Inflammatory macrophage treated with lipopolysaccharide for 4 hours (primary cell): ENCODE measurements at places on chromosomes 2 and 18.

GRCh38 chr2:118582058-118582457, 265.4 kb downstream of the EN1 start:
- DNase-seq: no peak

GRCh38 chr2:30233271-30234009, 2.1 kb downstream of the LBH start:
- no peak for DNase-seq

GRCh38 chr2:206432193-206433082, 10.9 kb upstream of the ADAM23 start:
- DNase-seq: no peak

DNA sequence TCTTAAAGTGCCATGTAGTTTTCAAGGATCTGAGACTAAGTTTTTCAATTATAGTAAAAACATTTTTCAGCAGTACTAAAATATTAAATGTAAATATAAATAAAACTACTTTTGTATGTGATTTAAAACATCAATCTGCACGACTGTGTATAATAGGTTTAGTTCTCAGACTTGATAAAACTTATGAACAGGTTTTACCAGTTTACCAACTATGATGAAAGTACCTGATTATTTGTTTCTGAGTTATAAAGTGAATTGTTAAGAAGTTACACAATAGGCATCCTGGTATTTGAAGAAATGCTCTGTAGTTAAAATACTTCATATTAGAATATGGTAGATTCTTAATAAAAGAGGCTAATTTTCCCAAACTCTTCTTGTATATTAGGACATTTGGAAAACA, 14.8 kb downstream of the RELCH start:
- no peak for DNase-seq

DNA sequence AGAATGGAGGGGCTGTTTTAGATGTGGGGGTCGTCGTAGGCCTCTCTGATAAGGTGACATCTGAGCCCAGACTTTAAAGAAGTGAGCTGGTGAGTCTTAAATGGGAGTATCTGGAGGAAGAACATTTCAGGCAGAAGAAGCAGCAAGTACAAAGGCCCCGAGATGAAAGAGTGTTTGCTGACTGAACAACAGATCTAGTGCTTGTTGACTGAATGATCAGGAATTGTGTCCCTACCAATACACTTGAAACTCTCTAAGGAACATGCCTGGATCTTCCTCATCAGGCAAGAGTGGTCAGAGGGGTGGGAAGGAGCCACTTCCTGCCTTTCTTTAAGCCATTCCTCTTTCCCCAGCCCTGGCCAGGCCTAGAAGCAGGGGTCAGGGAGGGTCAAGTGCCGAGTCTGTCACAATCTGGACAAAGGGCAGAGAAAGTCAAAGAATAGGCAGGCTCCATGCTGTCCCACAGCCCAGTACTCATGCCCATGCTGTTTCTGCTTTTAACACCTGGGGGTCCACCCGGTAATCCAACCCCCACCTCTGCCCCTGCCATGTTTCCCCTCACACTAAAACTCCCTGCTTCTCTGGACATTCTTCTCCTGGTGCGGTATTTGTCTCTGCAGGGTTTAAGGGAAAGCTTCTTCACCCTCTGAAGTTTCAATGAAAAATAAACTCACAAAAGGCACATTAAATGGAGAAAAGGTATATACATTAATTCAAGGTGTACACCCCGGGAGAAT, 3.0 kb upstream of the TMEM37 start:
- peak; percentile 44 for DNase-seq

GRCh38 chr2:229032608-229033234, 238.4 kb downstream of the PID1 start:
- no peak for DNase-seq

DNA sequence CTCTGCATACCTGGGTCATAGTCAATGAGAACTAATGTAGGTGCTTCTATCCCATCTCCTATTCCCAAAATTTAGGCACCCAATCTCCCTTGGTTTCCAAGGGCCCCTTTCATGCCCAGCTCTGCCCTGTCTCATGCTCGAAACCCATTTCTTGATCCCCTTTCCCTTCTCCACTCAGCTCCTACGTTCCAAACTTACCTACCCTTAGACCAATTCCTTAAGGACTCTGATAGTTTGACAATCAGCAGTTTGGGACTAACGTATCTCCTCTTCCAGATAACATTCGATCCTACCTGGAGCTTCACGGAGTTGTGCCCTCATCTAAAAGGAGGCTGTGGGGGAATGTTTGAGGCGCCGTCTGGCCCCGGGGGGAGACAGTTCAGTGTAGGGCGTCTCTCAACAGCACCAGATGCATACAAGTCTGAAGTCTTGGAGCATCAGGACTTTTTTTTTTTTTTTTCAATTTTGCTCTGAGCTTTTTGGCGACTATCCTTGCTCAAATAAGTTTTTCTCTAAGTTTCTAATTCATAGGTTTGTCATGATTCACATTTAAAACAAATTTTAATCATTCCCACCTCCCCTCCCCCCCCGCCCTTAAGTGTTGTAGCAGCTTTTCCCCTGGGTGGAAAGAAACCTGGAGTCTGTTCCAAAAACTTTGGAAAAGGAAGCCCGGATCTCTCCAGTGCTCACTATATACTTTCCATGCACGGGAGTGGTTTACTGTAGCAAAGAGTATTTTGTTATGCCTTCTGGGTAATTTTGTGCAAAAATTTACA, 141.2 kb upstream of the LGALSL start:
- no peak for DNase-seq

DNA sequence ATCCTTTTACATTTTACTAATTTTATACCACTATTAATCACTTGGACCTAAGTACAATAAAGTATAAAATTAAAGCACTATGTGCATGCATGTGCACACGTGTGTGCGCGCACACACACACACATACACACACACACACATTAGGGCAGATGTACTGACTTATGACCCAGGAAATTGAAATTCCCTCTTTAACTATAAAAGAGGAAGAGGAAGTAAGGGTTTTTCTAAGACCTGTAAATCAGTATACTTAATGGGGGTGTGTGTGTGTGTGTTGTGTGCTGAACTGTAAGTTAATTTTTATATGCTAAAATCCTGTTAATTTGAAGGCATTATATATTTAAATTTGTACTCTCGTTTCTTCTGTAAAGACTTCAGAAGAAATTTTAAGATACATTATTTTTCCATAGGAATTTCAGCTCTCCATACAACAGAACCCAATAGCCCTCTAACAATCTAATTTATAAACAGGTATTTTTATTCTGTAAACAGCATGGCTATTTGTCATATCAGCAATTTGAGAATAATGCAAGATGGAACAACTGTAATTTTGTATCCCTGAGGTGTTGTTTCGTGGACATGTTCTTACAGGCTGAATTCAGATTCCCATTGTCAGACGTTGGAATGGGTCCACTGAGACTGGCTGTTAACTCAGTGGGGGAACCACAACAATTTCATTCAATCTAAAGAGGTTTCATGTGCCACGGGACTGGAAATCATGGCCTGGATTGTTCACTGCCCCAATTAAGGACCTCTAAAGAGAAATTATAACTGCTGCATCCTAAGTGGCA, 90.9 kb downstream of the PLA2R1 start:
- DNase-seq: peak; percentile 58

DNA sequence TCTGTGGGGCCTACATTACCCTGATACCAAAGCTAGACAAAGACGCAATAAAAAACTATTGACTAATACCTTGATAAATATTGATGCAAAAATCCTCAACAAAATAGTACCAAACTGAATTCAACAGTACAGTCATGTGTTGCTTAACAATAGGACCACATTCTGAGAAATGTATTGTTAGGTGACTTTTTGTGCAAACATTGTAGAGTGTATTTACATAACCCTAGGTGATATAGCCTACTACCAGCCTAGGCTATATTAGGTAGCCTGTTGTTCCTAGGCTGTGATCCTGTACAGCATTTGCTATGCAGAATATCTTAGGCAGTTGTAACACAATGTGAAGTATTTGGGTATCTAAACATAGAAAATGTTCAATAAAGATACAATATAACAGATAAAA, 36.7 kb downstream of the CCDC138 start:
- no peak for DNase-seq

GRCh38 chr2:160974803-160975202, 185.4 kb upstream of the TANK start:
- DNase-seq: peak; percentile 3

DNA sequence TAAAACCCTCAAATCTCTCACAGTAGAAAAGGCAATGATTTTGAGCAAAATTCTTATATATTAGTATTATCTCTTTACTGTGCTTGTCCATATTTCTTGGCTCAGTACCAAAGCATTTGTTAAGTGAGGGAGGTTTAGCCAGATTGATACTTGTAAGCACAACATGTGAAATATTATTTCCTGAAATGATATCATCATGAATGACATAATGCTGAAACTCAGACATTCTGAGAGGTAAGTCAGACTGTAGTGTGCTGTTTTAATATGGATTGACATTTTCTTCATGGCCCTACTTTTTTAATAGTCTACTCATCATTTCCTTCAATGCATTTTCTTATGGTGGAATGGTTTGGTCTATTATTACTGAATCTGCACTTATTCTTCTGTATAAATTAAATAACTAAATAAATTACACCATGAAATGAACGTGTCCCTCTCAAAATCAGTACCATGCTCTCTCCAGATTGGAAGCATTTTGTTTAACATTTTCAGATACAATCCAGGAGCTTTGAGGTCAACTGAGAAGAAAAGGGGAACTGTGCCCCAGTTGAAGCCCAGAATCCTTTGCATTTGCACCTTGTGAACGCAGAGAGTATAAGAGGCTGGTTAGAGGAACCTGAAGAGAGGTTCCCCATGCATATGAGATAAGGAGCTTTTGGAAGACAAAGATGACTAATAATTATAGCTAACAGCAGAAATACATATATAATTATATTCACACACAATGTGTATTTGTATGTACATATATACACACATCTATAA, 50.1 kb upstream of the CRACDL start:
- DNase-seq: peak; percentile 34

GRCh38 chr2:84972932-84973331, 2.0 kb downstream of the KCMF1 start:
- DNase-seq: no peak

DNA sequence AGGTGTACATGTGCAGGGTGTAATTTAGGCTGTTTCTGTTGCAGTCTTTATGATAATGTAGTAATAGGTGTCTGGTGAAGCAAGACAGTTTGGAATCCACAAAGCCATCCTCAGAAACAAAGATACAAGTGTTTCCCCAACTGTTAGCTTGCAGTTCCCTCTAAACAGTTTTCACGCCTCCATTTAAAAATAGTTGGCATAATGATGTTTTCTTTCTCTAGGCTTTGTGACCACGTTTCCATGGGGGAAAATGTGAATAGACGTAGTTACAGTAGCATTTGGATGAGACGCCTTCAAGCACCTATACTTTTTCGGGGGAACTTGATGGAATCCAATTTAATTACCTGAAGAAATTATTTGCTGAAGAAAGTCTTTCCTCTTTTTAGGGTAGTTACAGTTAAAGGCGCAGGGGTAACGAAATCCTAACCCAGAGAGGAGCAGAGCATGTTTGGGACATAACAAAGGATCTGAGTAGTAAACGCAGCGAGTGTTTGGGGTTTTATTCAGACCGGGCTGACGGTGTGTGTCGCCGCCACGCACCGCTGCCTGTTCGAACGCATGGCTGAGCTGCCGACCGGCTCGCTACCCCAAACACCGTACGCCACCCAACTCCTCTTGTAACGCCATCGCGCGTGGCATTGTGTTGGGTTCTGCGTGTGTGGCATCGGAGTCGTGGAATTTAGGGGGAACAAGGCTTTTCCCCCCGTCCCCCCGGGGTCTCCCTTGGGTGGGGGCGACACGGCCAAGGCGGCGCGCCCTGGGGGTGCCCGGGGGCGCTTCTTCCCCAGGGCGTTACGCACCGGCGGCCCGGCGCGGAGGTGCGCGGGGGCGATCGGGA, 681 bp upstream of the NRP2 start:
- no peak for DNase-seq

DNA sequence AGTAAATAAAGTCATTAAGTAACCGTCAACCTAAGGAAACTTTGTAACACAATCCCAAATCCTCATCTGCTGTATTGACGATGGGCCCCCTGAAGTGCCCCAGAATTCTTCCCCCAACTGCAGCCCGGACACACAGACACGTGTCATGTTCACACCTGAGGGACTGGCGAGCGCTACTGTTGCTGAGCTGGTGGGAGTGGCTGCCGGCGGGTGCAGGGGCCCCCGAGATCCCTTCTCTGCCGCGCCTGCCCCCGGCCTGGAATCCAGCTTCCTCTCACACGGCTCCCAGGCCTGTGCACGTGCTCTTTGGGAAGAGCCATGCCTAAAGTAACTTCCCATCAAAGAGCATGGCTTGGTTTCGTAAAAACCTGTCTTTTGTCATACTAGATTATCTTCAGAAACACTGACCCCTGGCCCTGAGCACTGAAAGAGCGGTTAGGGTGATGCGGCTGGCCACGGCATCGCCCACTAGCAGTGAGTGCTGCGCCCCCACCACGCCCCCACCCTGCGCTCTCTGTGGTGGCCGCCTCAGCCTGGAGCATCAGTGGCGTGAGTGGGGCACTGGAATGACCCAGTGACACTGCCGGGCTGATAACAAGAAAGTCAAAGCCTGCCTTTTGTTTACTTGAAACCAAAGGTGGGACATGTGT, 56.0 kb downstream of the ADI1 start:
- DNase-seq: no peak

GRCh38 chr2:229445501-229446211, 174.6 kb upstream of the PID1 start:
- DNase-seq: no peak

DNA sequence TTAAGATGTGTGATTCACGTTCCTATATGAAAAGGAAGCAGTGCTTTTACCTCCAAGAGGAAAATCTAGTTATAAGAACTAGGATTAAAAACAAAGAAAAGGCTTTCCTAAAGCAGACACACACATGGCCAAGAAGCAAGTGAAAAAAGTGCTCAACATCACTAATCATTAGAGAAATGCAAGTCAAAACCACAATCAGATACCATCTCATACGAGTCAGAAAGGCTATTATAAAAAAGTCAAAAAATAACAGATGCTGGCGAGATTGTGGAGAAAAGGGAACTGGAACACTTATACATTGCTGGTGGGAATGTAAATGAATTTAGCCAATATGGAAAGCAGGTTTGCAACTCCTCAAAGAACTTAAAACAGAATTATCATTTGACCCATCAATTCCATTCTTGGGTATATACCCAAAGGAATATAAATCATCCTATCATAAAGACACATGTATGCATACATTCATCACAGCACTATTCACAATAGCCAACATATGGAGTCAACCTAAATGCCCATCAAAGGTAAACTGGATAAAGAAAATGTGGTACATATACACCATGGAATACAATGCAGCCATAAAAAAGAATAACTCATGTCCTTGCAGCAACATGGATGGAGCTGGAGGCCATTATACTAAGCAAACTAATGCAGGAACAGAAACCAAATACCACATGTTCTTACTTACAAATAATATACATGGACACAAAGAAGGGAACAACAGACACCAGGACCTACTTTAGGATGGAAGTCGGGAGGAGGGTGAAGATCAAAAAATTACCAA, 285.3 kb downstream of the RAD51AP2 start:
- no peak for DNase-seq

GRCh38 chr18:49910986-49911385, 97.7 kb upstream of the ACAA2 start:
- no peak for DNase-seq

- no peak for DNase-seq
Measured at GRCh38 chr2:213296270-213296669, 12.0 kb downstream of the SPAG16 start.
